ENCODE measurements at places on chromosomes 16 and 17.

DNA sequence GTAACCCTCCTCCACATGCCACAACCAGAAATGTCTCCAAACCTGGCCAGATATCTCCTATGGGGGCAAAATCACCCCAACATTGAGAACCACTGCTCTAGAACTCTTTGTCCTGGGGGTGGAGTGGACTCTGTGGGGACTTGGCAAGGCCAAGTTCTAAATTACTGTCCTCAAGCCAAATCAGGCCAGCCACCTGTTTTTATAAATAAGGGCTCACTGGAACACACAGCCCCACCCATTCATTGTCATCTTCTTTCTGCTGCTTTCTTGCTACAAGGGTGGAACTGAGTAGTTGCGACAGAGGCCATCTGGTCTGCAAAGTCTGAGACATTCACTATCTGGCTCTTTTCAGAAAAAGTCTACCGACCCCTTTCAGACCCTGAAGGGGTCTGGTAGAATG lies 26.8 kb upstream of the TMEM220 start:
- no peak for DNase-seq

DNA sequence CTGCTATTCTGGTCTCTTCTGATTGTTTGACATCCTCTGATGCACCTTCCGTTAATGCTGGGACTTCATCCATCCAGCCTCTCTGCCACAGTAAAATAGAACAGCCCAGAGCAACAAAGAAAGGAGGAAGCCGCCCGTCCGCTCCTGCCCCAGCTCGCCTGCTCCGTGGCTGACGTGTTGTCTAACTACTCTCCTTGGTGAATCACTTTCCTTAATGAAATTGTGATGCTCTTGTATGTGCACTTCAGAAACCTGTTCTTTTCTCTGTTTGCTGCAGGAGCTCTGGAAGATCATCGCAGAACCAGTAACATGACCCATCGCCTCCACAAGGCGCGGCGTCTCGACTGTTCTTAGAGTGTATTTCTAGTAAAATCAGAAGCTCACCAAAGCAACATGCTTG lies 24.3 kb downstream of the METTL22 start:
- no peak for DNase-seq

DNA sequence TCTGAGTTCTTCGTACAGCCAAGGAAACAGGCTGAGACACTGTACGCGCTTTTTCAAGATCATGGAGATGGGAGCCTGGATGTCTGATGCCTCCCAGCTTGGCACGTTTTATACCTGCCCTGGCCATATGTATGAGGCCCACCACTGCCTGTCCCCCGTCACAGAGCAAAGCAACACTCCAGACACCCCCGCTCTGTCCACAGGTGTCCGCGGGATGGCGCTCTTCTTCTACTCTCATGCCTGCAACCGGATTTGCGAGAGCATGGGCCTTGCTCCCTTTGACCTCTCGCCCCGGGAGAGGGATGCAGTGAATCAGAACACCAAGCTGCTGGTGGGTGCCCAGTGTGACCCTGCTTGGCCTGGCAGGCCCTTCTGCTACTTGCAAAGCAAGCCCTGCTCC lies 39.8 kb upstream of the POLR3E start:
- DNase-seq, result no peak

DNA sequence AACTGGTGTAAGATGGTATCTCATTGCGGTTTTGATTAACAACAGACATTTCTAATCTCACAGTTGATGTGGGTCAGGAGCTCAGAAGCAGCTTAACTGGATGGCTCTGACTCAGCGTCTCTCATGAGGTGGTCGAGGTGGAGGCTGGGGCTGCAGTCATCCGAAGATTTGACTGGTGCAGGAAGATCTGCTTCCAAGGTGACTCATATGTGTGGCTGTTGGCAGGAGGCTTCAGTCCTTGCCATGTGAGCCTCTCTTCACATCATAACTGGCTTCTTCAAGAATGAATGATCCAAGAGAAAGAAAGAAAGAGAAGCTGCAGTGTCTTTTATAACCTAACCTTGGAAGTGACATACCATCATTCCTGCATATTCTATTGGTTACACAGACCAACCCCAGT lies 376.1 kb downstream of the SEC14L1 start:
- no peak for DNase-seq

- DNase-seq, result no peak
These were observed 4.8 kb downstream of the CA5A start for GRCh38 chr16:87931504-87931903.

DNA sequence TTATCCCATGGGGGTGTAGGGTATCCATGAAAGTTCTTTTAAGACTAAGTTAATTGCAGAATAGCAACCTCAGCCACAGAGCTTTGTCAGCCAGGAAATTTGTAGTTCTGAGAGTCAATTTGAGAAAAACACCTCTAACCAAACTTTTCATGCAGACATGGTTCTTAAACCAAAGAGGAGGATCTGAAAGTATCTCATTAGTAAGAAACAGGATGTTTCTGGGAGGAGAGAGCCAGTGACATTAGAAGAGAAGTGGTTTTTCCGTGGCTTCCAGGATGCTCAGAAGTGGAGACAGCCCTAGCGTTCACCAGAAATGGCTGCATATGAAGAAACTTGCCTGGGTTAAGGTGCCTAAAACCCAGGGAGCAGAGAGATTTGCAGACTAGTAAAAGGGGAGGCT lies 7.9 kb downstream of the GNAO1 start:
- DNase-seq, result no peak

DNA sequence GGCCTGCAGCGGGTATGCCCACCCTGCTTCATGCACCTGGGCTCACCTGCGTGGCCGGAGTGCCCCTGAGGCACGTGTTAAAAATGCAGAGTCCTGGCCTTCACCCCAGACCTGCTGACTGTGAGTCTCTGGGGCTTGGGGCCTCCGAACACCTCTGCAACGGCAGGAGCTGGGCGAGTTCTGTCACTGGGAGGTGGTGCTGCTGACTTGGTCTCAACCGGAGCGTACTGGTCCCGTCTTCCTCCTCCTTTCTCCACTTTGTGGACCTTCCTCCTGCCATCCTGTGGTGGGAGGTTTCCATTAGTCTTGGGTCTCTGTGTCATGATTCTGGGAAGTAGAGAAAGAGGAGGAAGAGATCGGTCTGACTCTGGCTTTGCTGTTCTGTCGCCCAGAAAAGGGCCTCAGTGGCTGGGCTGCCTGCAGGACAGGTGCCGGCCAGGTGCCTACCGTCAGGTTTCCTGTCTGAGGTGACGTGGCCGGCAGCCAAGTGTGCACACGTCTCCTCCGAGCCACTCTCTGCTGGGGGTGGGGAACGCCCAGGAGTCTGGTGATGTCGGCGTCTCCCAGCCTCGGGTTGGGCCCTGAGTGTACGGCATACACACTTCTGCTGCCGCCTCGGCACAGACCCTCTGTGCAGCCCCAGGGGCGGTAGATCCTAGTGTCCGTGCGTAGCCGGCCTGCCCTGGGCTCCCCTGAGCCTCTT lies 6.9 kb downstream of the TSC2 start:
- DNase-seq, result no peak

All from stimulated activated CD8-positive, alpha-beta memory T cell treated with anti-CD3 and anti-CD28 coated beads, Interleukin-4, amount 100 ng/mL, for 4 hours (primary cell).